ENCODE measurements at places on chromosomes 16 and 17. TPM values are rescaled to one million over a fixed set of nuclear protein-coding genes. Genes with fewer than 3 reads are reported as not detected.

Gene TRIM25
- 58.3 TPM for total RNA-seq

Gene TMEM238L
- not detected for total RNA-seq

DNA sequence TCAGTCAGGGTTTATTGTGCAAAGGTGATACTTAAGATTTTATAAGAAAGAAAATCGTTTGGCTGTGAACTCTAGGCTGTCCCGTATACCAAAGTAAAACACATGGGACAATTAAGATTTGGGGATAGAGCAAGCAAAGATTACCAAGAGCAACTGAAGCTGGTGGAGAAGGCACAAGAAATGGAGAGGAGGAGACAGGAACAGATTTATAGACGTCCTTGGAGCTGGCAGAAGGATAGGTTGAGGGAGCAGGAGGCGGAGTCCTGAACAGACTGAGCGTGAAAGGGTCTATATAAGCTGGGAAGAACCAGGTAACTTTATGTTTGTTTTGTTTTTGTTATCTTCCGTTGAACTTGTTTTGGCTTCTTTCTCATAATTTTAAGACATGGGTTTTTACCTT lies 3.8 kb downstream of the TNRC6C start:
- no peak for DNase-seq
- no peaks in the 10 kb centered on the region for H3K36me3 ChIP-seq
- no peak overlapping the region for H3K27ac ChIP-seq
- no peaks in the 10 kb centered on the region for H3K27me3 ChIP-seq

DNA sequence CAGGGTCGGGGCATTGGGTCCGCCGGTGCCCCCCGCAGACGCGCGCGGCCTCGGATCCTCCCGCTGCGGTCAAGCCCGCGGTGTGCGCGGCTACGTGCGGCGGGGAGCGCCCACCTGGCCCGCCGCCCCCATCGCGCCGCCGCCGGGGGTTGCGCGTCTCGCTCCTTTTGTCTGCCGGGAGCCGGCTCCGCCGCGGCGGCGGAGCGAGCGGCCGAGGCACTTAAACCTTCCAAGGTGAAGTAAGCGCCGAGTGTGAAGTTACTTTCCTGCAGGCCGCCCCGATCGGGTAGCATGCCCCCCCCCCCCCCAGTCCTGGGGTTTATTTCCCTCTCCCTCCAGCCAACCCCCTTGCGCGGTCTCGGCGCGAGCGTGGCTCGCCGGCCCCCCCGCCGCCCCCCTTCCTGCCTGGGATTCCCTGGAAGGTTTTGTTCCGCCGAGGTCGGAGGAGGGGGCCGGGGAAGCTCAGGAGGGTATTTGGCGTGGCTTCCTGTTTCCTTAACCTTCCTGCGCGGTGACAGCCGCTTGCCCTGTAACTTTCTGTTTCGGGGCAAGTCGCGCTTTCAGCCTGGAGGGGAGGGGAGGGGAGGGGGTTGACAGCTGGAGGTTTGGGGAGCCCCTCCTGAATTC lies 56.6 kb upstream of the GSE1 start:
- no peaks in the 10 kb centered on the region for H3K36me3 ChIP-seq
- no peaks in the 10 kb centered on the region for H3K27me3 ChIP-seq

Gene NPIPB8
- 1.1 TPM for total RNA-seq

DNA sequence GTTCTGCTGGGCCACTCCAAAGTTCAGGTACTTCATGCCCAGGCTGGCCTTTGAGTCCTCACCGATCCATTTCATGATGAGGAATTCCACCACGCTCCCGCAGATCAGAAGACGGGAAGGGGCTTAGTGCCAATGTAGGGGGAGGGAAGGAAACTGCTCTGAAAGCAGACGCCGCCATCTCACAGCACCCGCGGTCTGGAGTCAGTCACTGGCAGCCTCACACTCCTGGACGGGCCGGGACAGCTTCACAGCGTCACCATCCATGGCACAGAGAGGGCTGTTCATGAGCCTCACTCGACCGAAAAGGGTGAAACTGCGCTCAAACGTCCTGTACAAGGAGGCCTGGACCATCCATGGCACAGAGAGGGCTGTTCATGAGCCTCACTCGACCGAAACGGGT lies 62.0 kb downstream of the RPH3AL start:
- no peak for DNase-seq
- no peaks in the 10 kb centered on the region for H3K4me1 ChIP-seq
- H3K4me3 ChIP-seq = no peak overlapping the region
- no peaks in the 10 kb centered on the region for H3K36me3 ChIP-seq

Gene KCNH6
- total RNA-seq = not detected

Gene HAGHL
- total RNA-seq = 15.6 TPM

GRCh38 chr17:17191346-17191792 lies 14.8 kb downstream of the PLD6 start:
- H3K36me3 ChIP-seq = peaks cover 46% of the 10 kb centered on the region
- no peak overlapping the region for H3K4me3 ChIP-seq
- H3K27ac ChIP-seq = no peak overlapping the region
- no peak for DNase-seq
- peaks cover 11% of the 10 kb centered on the region for H3K4me1 ChIP-seq
- H3K27me3 ChIP-seq = no peaks in the 10 kb centered on the region

GRCh38 chr16:57873218-57873617 lies 70.9 kb upstream of the KIFC3 start:
- H3K4me1 ChIP-seq = no peaks in the 10 kb centered on the region
- H3K27ac ChIP-seq = no peak overlapping the region
- no peak overlapping the region for H3K4me3 ChIP-seq

Gene SLC35G6
- not detected for total RNA-seq

DNA sequence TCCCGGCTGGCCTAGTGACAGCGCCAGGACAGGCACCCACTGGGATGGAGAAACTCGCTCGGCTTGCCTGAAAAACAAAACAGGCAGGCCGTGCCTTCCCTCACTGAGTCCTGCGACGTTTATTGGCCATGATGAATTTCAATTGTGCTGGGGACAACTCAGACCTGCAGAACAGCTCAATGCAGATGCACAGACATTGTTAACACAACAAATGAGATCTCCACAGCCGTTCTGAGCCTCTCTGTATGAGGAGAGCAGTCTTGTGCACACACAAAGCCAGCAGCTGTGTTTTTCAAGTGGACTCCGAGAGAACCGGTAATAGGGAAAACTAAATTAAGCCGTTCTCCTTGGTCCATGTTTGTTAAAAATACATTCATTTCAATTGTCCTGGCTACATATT lies 15.9 kb downstream of the SHISA6 start:
- no peaks in the 10 kb centered on the region for H3K36me3 ChIP-seq
- H3K27me3 ChIP-seq = no peaks in the 10 kb centered on the region
- no peak overlapping the region for H3K27ac ChIP-seq
- no peak overlapping the region for H3K4me3 ChIP-seq
- no peak for DNase-seq

DNA sequence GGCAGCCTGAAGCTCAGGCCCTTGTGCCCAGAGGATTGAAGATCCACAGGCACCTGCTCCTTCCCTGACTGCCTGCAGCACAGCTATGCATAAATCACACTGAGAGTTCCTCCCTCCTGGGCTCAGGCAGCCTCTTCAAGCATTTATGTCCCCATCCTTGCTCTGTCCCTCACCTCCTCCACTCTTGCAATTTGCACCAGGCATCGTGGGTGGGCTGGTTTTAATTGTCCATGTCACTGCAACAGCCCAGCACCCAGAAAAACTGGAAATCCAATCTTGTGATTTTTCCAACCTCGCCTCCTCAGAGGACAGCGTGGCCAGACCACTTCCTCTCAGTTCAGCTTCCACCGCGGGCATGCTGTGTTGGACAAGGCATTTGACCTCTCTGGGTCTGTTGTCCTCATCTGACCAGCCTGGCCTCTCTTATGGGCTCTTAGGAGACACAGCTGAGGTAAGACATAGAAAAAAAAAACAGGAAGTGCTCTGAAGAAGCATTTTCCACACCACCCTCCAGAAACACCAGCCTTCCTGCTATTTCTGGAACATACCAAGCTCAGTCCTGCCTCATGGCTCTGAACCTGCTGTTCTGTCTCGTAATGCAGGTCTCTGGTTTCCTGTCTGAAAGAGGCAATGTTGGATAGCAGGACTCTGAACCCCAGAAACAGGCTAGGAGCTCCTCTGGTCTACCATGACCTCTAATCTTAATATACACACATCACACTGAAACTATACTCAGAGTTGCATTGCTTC lies 8.3 kb downstream of the TMEM114 start:
- DNase-seq = no peak
- no peaks in the 10 kb centered on the region for H3K4me1 ChIP-seq
- H3K27ac ChIP-seq = no peak overlapping the region
- no peaks in the 10 kb centered on the region for H3K27me3 ChIP-seq
- no peak overlapping the region for H3K4me3 ChIP-seq
- no peaks in the 10 kb centered on the region for H3K36me3 ChIP-seq

Gene TMC7
- not detected for total RNA-seq

Gene ZMYND15
- 1.0 TPM for total RNA-seq

GRCh38 chr16:15897834-15898254 lies 9.4 kb upstream of the CEP20 start:
- no peaks in the 10 kb centered on the region for H3K27me3 ChIP-seq
- H3K4me3 ChIP-seq = no peak overlapping the region
- no peak for DNase-seq
- no peaks in the 10 kb centered on the region for H3K4me1 ChIP-seq

- no peak for DNase-seq
- no peaks in the 10 kb centered on the region for H3K4me1 ChIP-seq
- H3K27ac ChIP-seq = no peak overlapping the region
- H3K27me3 ChIP-seq = no peaks in the 10 kb centered on the region
Measured at GRCh38 chr17:70521821-70522256, 352.5 kb downstream of the KCNJ2 start.

DNA sequence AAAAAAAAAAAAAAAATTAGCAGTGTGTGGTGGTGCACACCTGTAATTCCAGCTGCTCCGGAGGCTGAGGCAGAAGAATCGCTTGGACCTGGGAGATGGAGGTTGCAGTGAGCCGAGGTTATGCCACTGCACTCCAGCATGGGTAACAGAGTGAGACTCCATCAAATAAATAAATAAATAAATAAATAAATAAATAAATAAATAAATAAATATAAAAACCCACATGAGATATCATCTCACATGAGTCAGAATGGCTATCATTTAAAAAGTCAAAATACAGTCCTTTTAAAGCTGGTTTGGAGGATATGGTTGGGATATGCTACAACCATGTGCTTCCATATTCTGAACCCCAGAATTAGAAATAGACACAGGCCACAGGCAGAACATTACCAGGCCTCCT lies 114.3 kb downstream of the WSCD1 start:
- no peak for DNase-seq
- H3K36me3 ChIP-seq = no peaks in the 10 kb centered on the region
- H3K27me3 ChIP-seq = peaks cover 2% of the 10 kb centered on the region
- no peak overlapping the region for H3K27ac ChIP-seq
- H3K4me1 ChIP-seq = no peaks in the 10 kb centered on the region
- no peak overlapping the region for H3K4me3 ChIP-seq

DNA sequence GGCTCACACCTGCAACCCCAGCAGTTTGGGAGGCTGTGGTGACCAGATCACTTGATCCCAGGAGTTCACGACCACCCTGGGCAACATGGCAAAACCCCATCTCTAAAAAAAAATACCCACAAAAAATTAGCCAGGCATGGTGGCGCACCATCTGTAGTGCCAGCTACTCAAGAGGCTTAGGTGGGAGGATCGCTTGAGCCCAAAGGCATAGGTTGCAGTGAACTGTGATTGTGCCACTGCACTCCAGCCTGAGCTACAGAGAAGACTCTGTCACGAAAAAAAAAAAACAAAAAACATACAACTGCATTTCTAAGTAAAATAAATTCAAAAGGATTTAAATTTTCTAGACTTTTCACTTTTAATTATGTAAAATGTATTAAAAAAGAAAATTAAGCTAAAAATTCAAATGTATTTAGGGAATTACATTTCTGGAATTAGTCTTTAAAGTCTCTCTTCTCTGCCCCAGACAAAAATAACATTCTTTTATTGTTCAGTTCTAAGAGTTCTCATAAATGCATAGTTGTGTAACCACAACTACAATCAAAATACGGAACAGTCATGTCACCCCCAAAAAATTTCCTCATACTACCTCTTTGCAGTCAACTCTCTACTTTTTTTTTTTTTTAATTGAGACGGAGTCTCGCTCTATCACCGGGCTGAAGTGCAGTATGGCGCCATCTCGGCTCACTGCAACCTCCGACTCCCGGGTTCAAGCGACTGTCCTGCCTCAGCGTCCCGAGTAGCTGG lies 14.1 kb downstream of the FAM222B start:
- DNase-seq = no peak
- H3K4me3 ChIP-seq = no peak overlapping the region
- H3K27me3 ChIP-seq = no peaks in the 10 kb centered on the region
- H3K27ac ChIP-seq = no peak overlapping the region

Data from CD4-positive, CD25-positive, alpha-beta regulatory T cell (primary cell).